ENCODE measurements at places on chromosomes 5 and 9.

DNA sequence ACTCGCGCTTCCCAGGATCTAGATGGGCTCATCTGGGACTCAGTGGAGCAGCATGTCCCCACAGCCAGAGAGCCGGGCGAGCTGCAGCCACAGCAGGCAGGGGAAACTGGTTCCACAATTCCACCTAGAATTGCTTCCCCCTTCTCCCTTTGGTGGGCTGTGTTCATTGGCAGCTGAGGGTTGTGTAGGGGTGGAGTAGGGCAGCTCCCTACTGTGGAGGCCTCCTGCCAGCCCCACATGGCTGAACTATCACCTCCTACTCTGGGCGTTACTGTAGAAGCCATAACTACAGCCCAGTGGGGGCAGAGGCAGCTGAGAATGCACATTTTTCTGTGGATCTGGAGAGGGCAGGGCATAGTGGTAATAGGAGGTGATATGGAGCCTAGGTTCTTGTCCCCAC lies 44.8 kb downstream of the PPARGC1B start:
- DNase-seq, result no peak

DNA sequence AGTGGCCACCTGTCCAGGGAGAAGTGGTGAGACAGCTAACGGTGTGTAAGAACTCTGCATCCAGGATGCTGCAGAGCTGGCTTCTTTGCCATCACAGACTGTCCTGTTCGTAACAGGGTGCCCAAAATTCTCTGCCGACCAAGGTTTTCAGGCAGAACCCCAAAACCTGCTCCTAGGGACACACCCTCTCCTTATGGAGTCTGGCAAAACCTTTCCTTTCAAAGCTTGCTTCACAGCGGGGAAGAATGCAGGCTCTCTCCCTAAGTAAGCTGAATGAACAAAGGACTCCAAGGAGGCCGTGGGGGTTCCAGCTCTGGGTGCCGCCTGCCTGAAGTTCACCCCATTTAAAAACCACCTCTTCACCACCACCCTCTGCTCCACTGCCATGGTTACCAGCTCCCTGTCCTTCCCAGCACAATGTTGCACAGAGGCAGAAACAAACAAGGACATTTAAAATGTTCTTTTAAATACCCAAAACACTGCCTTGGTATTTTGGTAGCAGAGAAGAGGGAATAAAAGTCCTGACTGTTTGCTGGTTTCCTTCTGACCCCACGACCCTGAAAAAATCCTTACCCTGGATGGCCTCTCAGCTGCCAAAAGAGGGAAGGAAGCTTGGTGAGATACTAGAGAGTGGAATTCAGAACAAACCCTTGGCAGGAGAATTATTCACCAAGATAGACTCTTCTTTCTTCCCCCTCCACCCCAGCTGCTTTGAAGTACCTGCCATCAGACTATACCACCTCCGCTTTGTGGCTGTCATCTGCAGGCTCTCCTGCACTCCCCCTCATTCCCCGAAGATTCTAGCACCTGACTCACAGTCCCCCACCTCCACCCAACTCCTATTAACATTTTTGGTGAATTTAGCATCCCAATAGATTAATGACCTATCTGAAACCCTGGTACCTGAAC lies 7.1 kb upstream of the KLF9 start:
- DNase-seq, result peak; percentile 77

- no peak for DNase-seq
Measured at GRCh38 chr9:100486479-100487176, 13.7 kb downstream of the TMEFF1 start.

DNA sequence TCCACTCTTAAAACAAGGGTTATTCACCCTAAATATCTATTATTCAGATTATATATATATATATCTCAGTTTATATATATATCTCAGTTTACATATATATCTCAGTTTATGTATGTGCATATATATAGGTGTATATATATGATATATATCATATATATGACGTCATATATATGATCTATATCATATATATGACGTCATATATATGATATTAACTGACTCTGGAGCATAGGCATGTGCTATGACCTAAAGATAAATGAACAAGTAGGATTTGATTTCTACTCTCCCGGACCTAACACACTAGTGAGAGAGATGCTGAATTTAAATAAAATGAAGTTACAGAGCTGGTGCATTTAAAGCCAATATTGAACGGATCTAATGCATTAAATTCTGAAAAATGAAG lies 174.3 kb downstream of the CDH9 start:
- DNase-seq, result no peak

DNA sequence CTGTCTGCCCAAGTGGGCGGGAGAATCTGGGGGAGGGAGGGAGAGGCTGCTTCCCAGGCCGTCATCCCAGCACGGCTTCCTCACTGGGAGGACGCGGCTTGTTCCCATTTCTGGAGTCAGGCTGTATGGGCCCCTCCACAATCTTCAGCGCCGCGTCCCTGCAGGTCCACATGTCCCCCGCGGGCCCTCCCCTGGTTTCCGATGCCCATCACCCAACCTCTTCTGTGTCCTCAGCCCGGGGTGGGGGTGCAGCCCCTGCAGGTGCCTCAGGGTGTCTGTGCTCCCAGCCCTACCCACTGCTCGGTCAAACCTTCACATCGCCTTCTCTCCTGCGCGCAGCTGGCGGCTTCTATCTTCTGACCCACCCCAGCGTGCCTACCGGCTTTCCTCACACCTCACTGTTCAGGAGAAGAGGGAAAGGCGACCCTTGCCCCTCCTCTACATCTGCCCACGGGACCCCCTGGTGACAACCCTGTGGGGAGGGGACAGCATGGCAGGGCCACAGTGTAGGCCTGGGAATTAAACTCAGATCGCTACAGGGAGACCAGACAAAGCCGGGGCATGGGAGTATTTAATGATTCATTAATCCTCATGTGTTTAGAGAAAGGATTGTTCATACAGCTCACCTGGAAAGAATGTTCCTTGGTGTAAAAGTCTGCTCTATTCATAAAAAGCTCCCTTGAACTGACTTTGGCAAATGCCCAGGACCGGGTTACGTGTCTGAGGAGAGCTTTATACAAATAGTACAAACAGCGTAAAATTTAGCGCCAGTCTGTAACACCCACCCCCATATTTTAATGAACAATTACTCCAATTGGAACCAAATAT lies 145.1 kb downstream of the IRX1 start:
- no peak for DNase-seq

GRCh38 chr5:153594785-153595184 lies 104.3 kb downstream of the GRIA1 start:
- no peak for DNase-seq

DNA sequence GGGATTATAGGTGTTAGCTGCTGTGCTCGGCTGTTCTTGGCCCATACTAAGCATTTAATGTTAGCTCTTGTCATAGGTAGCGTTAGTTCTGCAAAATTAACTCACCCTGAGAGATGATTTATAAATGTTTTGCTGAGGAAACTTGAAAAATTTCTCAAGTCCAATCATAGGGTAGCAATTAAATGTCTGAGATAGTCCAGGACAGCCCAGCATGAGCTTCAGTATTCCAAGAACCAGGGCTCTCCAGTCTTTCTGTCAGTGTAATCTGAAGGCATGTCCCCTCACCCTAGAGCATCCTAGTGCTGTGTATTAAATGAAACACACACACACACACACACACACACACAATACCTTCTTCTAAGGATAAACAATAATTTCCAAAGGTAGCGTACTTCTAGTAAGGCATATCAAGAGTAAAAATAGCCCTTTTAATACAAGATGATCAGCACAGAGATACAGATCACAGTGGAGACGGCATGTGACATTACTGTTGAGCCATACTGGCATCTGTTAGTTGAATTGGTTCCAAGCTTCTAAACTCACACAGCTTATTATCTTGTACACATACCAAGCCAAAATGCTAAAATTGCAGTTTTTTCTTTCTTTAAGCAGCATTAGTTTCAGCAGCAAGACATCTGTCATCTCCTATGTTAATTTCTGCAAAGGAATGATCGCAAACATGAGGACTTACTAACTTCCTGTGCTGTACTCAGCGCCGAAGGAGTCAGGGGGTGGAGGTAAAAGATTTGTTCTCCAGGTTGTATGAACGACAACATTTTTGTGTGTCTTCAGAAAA lies 46.3 kb upstream of the JMY start:
- DNase-seq, result no peak

DNA sequence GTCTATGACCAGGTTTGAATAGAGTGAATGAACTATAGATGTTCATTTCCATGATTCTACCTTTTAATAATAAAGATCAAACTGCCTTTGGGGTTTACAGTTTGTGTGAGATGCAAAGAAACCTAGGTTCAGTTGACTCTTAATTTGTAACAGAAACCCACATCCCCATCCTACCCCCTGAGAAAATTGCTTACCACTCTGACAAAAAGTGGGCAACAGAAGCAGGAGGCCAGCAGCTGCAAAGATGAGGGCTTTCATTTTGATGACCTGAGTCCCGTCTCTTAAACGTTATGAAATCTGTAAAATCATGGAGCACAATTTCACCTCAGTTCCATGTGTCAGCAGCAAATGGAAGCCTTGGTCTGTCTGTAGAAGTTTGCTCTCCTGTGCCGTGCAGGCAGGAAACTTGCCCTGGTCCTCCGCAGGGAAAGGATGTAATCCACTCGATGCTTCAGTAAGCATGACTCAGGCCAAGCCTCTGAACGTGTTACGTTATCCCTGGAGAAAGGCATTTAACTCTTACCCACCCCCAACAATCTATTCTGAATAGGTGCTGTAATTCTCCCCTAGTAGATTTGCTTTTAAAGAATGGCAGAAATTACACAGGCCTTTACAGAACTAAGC lies at the start of gene F2RL2:
F2RL2 (minus strand) TSS at position 431 of the 624 bp plus-strand sequence; CDS start at position 258, 173 bp downstream.
- no peak for DNase-seq

GRCh38 chr9:112044186-112044585 lies 130.9 kb downstream of the SUSD1 start:
- no peak for DNase-seq

DNA sequence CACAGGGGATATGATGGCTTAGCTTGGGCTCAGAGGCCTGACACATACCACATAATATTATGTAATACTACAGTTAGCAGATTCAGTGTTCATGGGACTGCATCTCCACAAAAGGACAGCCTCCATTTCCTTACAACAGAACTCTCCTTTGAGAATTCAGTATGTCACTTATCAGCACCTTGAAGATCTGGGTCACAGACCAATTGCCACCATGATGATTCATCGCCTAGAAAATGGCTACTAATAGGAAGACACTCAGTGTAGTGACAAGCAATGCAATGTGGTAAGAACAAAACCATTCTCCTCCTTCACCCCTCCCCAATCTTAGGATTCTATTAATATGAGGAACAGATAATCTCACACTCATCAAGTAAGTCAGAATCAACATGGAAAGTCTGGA lies 38.7 kb upstream of the PRLR start:
- DNase-seq, result no peak

DNA sequence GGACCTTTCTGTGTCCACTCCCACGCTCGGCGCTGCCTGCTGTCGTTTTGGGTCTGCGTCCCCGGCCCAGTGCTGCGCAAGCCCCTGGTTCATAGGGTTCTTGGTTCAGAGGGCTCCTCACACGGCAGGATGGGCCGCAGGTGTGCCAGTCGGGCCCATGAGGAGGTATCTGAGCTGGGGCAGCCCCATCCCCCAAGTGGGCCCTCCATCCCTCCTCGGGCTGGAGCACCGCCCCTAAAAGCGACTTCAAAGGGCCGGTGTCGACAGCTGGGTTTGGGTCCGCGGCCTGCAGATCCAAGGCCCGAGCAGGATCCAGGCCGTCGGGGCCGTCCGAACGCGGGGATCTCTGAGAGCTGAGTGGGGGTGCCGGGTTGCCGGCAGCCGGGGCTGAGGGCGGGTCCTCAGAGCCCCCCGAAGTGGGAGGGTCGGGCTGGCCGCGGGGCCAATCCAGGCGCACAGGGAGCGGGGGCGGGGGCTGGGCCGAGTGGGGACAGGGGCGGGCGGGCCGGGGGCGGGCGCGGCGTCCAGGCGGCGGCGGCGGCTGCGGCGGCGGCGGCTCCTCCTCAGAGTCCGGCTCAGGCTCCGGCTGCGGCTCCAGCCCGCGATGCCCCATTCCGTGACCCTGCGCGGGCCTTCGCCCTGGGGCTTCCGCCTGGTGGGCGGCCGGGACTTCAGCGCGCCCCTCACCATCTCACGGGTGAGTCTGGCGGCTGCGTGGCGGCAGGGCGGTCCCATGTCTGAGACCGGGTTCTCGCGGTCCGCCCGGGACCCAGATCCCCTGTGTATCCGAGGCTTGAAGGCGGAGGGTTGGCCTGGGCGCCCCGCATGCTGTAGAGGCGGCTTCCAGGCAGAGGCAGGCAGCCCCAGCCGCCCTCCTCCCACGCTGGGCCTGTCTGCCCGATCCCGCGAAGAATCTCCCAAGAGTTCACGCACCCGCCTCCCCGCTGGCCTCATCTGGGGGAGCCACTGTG lies at the start of gene PDLIM4:
PDLIM4 (plus strand) TSS at position 566 of the 971 bp plus-strand sequence; CDS start at position 605, 39 bp downstream.
- DNase-seq, result no peak

DNA sequence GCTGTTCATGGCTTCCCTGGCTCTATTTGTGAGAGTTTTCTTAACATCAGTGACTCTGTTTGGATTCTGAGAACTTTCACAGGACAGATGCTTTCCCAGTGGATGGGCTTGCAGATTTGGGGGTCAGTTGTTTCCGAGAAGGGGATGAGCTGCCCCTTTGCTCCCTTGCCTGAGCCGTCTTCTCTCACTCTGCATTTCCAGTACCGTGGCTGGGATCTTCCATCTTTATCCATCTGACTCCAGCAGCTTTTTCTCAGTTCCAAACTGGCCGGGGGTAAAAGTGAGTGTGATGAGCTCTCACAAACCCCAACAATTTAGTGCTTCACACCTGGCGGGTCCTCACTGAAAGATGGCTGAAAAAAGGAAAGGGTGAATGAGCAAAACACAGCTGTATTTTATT lies 79.1 kb downstream of the TENT4A start:
- no peak for DNase-seq

- no peak for DNase-seq
Measured at GRCh38 chr9:107723015-107723414, 233.4 kb upstream of the KLF4 start.

DNA sequence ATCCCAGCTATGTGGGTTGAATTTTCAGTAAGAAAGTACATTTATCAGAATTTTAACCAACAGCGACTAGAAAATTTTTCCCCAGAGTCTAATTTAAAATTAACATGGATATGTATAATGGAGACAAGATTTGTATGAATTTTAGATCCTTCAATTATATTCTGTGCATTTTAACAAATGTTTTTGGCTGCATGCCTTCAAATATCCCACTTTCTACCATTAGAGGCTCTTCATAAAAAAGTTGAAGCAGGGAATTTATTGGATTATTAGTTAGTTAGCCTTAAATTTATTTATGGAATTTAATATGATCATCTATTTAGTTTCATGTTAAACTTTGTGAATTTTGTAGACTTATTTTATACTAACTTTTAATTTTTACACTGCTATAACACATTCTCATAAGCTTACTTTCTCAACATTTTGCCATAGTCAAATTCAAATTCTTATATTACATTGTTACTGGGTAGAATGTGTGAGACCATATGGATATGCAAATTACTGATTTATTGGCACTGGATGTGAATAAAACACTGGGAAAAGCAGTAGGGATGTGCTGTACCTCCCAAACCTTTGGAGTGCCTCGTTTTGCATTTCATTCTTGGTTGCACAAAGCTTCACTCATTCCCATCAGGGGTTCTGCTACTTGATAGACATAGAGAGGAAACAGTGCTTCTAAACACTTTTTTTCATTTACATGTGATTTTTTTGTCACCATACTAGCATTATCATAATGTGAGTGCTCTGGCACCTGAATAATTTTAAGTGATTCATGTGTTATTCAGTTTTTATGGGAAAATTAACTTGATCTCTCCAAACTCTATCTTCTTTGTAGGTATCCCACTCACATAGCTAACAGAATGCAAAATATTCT lies 491.8 kb upstream of the COX7C start:
- DNase-seq, result no peak

GRCh38 chr9:115832031-115832430 lies 321.6 kb upstream of the PAPPA start:
- DNase-seq, result no peak

- peak; percentile 66 for DNase-seq
Measured at GRCh38 chr9:114958021-114958843, 27.8 kb upstream of the TNFSF8 start.

Data from activated CD4-positive, alpha-beta T cell treated with anti-CD3 and anti-CD28 coated beads for 4 hours (primary cell).